GM13976 (cell line): ENCODE measurements at places on chromosomes 12 and 14.

GRCh38 chr14:68309616-68310015, 483.3 kb downstream of the ZFP36L1 start:
- no peak for DNase-seq

GRCh38 chr14:103699261-103699661, 16.0 kb downstream of the XRCC3 start:
- no peak for DNase-seq

- peak; percentile 53 for DNase-seq
These were observed 520 bp upstream of the MON2 start for GRCh38 chr12:62466018-62466593.

GRCh38 chr12:50053583-50053982, 3.8 kb upstream of the ASIC1 start:
- no peak for DNase-seq

GRCh38 chr12:103751171-103751570, 89.9 kb downstream of the NT5DC3 start:
- DNase-seq = no peak

DNA sequence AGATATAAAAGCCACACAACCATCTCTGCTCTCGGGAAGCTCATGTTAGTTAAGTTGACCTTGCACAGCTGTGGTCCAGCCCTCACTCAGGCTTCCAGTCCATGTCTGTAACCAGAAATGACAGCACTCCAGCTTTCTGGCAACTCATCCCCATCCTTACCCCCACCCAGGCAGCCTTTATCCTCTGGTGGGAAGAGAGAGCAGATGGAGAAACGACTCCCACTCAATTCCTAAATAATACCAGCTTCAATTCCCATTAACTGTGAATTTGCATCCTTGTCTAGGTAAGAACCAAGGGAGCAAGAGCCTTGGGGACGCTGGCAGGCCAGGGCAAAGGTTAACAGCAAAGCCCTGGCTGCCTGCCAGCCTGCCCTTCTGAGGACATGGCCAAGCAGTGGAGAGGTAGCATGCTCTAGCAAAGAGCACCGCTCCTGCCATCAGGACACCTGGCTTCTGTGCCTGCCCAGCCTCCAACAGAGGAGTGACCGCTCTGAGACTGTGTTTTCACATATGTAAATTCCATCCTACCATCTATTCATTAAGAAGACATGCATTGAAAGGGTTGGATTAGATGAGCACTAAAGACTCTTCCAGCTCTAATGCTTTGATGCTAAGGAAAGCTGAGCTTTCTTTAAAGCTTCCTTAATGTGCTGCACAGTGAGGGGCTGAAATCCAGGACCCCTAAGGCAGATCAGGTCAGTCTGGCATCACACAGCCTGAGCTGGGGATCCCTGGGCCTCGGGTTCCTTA, 236.1 kb downstream of the GRIN2B start:
- no peak for DNase-seq

GRCh38 chr14:53355581-53356112, 202.5 kb upstream of the DDHD1 start:
- no peak for DNase-seq

- no peak for DNase-seq
These were observed 374.5 kb downstream of the RAD51B start for GRCh38 chr14:68193970-68194681.

GRCh38 chr14:68747393-68747792, 45.5 kb downstream of the ZFP36L1 start:
- DNase-seq = no peak

DNA sequence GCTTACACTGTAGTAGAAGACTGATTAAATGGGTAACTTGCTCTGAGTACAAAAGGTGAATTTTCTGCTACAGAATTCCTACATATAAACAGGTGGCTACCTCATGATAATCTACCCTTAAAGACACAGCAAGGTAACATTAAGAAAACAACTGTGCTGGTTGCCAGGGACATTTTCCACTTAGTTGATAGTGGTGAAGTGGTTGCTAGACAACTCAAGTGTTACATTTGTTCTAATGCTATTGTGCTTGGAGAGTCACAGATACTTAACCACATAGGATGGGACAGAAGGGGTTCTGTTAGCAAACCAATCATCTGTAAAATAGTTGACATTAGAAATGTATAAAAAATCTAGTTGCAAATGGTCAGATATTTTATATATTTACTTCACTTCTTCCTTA, 870.3 kb upstream of the SEL1L start:
- DNase-seq = no peak

- no peak for DNase-seq
These were observed 69.7 kb downstream of the SLC24A4 start for GRCh38 chr14:92392711-92393110.

- DNase-seq = no peak
These were observed 298.3 kb downstream of the SSPN start for GRCh38 chr12:26493656-26494055.
